ENCODE measurements at places on chromosomes 6 and 20. TPM values are rescaled to one million over a fixed set of nuclear protein-coding genes. Genes with fewer than 3 reads are reported as not detected.
A peak's percentile ranks its signal among the peaks of the same experiment; 100 is the strongest.

GRCh38 chr6:163356324-163356723 is 58.2 kb upstream of the QKI start:
- DNase-seq, result no peak

GRCh38 chr20:52252664-52253063 is 61.1 kb upstream of the ZFP64 start:
- DNase-seq, result no peak

DNA sequence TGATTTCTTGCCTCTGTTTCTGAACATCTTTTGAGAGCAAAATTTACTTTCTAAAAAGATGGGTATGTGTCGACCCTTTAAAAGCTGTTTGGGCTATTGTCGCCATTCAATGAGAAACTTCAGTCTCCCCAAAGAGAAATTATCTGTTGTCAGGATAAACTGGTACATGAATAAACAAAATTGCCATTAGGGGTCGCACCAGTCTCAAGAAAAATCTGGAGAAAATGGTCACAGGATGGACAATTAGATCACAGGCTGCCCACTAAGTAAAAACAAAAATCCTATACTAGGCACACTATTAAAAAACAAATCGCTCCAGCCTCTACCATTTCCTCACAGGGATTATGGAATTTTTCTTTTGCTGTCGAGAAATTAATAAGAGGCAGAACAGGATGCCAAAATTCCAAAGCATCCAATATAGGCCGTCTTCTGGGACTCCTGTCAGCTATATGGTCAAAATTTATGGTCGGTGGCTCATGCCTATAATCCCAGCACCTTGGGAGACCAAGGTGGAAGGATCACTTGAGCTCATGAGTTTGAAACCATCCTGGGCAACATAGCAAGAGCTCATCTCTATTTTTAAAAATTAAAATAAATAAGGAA is 5.5 kb upstream of the HLA-E start:
- peak; percentile 42 for DNase-seq

- no peak for DNase-seq
These were observed 39.4 kb upstream of the PMEPA1 start for GRCh38 chr20:57749131-57749690.

DNA sequence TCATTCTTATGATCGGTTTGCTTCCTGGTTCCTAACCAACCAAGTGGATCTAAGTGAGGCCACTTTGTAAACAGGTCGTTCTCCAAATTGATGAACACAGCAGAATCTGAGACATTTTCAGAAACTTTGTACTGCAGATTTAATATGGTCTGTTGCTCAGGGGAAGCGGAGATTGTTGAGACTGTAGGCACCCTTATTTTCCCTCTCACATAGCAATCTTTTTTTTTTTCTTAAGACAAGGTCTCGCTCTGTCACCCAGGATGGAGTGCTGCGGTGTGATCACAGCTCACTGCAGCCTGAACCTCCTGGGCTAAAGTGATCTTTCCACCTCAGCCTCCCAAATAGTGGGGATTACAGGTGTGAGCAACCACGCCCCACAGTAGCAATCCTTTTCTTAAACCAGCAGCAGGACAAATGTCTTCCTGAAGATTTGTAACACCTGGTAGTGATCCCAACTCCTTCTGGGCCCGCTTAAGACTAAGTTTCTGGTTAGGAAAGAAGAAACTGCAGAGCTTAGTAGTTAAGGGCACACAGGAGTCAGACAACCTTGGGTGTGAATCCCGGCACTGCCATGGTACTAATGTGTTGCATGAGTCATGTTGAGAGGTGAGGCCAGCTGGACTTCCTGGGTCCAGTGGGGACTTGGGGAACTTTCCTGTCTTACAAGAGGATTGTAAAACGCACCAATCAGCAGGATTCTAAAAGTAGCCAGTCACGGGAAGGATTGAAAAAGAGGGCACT is 48.4 kb upstream of the EZR start:
- DNase-seq, result no peak

GRCh38 chr6:131692031-131692430 is 9.2 kb downstream of the OR2A4 start:
- no peak for DNase-seq

DNA sequence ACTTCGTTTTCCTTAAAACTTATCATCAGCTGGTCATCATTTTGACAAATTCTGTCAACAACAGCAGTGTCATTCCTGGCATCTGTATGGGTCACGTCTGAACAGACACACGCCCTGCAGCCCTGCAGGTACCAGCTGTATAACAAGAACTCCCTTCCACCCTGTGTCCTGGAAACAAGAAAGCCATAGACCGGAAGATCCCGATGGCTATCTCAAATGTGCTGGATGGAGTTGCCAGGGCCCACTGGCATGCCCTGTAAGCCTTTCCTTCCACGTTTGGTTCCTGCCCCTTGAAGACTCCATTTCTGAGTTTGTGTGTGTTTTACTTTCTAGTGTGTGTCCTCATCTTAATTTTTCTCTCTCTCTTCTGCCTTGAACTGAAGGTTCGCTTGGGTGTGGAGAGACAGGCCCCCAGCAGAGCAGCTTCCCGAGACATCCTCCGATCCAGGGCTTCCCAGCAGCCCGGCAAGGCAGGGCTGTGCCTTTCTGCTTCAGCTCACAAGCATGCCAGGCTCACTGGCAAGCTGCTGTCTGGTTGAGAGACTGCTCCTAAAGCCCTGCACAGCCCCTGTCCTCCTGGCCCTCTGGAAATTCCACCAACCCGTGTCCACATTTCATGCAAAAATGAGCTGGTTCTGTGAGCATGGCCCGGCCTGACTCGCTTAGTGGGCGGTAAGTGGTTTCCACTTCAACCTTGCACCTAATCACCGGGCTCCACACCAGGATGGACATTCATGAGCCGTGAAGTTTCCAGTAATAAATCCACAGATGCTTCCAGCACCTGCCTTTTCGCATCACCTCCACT is 8.7 kb downstream of the GFRA4 start:
- no peak for DNase-seq

The AP5S1 gene
- 12.3 TPM for total RNA-seq

The ETV7 gene
- total RNA-seq, result 0.63 TPM

The TAF4 gene
- 4.0 TPM for total RNA-seq

The TCP11 gene
- not detected for total RNA-seq

Data from NCI-H460 (cell line).